ENCODE measurements at places on chromosomes 11 and 22.
A peak's percentile ranks its signal among the peaks of the same experiment; 100 is the strongest.

DNA sequence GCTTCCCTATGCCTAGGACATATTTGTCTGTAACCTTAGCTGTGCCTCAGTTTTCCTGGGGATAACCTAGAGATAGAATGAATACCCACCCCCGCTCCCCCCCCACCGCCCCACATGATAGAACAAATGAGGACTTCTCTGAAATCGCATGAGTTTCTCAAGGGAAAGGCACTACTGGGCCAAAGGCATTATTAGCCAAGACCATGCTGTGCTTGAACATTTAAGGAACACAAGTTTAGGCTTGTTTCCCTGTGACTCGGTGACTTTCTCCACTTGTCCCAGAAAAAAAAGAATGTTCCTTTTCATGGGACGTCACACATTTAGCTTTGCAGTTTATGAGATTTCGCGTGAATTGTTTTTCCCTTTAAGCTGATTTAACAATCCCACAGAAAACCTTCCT, 51.4 kb upstream of the CRTAM start:
- no peak for DNase-seq

- DNase-seq, result no peak
Observed at GRCh38 chr22:21591695-21592094, 24.2 kb downstream of the UBE2L3 start.

- DNase-seq, result no peak
Observed at GRCh38 chr11:35477901-35478300, 47.5 kb downstream of the PAMR1 start.

GRCh38 chr11:62851807-62852522, 12.6 kb upstream of the WDR74 start:
- DNase-seq, result no peak

- no peak for DNase-seq
Observed at GRCh38 chr11:111305162-111305802, 6.9 kb downstream of the POU2AF3 start.

DNA sequence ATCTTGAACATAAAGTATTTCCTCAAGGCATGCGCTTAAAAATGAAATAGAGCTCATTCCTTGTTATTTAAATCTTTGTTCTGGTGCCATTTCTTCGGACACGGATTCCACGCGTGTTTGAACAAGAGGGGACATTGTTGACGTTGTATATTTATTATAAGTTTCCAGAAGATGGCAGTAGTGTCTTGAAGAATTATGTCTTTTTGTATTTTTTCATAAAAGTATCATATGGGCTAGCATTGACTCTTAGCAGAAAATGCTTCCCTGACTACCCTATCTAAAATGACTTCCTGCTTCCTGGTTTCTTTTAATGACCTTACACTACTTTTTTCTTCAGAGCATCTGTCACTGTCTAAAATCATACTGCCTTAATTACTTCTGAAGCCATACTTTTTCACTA, 20.4 kb downstream of the BIRC2 start:
- DNase-seq, result peak; percentile 46

DNA sequence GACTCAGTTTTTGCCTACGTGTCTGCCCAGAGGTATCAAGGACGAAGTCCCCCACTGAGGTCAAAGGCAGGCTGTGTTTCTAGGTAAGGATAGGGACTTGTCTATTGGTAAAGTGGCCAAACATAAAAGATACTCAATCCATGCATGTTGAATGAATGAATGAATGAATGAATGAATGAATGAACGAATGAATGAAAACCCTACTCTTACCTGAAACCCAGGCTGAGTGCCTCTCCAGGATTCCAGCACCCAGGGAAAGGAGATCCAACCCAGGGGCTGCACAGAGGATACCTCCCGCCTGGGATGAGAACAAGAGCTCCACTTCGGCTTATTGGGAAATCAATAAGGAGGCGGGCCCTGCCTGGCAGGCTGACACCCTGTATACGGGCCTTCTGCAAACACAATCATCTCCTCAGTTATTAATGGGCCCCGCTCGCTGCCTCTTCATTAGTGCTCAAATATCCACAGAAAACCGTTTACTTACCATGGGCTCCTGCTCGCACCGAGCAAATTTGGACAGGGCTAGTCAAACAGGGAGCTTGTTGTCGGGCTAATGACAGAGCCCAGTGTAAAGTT, 177.4 kb downstream of the BUD13 start:
- no peak for DNase-seq

DNA sequence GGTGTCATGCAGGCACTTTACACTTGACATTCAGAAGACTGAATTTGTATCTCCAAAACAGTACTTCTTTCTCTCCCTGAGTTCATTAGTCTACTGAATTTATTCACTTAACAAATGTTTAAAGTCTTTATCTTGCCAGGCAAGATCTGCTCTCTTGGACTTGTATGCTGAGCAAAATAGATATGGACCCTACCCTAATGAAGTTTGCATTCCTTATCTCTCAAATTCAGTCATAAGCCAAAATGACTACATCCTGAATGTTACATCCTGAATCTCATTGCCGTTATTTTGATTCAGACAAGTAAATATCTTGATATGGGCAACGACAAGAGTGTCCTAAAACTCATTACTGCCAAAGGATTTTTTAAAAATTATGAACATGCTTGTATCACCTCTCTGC, 29.7 kb downstream of the FAR1 start:
- no peak for DNase-seq

DNA sequence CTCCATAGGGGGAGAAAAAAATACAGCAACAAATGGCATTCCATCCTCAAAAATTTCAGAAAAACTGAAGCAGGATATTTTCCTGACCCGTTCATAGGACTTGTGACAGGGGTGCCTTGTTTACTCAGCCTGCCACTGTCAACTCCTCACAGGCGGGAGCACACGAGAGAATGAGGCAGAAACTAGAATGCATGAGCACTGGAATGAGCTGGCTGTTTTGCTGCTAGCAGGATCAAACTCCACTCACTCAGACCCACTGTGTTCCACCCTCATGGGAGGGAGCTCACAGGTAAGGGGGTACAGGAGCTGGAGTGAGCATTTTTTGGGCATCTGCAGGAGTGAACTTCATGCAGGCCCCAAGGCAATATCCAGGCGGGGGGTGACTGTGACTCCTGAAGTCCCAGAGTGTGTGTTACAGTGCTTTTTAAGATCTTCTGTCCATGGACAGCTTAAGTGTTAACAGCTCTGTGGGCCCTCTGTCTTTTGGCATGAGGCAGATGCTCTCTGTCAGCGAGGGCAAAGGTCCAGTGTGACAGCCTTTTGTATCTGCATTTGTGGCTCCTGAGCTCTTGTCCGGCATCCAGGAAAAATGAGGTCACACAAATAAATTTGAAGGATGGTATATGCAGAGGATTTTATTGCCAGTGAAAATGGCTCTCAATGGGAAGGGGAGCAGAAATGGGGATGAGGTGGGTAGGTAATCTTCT, 905.7 kb upstream of the TENM4 start:
- DNase-seq, result no peak

DNA sequence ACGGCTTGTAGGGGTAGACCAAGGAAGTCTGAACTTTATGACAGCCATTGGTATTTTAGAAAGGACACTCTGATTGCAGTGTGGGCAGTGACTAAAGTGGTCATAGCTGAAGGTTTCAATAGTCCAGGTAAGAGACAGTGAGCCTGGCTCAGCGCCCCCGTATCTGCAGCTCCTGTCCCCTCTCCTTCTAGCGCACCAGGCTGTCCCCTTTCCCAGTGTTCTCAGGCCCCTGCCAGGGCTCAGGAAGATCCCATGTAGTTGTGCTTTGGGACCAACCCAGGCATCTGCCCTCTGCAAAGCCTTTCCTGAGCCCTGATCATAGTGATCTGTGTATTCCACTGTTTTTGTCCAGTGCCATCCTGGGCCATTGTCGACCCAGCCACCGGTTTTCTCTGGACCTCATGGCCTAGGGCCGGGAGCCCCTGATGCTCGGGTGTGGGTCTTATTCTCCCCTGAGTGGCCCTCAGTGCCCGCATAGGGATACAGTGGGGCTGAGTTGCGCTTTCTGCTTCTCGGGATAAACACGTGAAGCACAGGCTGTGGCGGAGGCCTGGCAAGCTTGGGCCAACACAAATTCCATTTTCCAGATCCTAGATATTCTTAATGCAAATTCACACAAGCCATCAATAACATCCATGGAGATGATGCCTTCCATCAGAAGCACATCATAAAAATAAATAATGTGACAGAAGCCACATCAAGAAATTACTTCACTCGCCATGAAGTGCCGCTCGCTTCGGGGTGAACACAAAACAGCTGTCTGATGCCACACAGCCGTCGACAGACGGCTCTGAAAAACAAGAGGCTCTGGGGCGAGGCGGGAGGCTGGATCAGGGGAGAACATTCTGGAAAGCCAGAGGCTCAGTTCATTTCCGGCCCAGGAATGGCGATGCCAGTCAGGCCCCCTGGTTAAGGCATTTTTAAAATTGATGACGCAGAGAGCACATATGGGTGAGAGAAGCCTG, 805.0 kb downstream of the TBC1D22A start:
- no peak for DNase-seq

- DNase-seq, result no peak
Observed at GRCh38 chr11:45209891-45210699, 63.7 kb downstream of the PRDM11 start.

- DNase-seq, result no peak
Observed at GRCh38 chr11:119145551-119145950, 3.3 kb upstream of the ABCG4 start.

DNA sequence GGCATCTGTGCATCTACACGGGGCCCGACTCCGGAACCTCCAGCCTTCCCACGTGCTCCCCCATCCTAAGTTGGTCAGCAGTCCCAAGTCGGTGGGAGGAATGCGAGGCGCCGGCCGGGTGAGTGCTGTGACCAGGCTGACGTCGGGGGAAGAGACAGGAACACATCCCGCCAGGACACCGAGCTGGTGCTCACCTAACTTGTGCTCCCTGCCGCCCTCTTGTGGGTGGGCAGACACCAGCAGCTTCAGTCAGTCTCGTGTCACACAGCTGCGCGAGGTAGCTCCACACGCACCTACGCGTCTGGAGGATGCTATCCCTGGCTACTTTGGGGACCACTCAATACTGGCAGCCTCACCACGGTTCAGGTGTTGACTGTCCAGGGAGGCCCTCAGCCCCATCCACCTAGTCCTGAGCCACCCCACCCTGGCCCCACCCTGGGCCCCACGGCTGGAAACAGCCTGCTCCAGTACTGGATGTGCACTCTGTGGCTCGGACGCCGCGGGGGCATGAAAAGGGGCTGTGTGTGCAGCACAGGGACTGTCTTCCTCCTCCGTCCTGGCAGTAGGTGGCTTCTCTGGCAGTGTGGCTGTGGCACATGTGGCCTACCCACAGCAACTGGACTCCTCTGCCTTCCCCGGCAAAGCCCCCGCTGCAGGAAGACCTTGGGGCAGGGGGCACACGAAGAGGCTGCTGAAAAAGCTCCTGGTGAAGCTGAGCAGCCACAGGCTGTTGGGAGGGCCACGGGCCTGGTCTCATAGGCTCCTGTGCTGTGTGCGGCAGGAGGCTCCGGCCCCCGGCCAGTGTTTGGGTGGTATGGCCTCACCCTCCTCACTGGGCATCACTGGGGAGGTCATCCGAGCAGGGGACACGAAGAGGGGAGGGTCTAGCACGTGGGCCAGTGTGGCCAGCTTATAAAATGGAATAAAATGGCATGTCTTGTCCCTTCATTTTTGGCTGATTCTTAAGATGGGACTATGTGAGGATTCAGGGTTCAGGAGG, 11.2 kb upstream of the BID start:
- peak; percentile 59 for DNase-seq

- DNase-seq, result no peak
Observed at GRCh38 chr22:26481112-26481693, 2.4 kb downstream of the HPS4 start.

DNA sequence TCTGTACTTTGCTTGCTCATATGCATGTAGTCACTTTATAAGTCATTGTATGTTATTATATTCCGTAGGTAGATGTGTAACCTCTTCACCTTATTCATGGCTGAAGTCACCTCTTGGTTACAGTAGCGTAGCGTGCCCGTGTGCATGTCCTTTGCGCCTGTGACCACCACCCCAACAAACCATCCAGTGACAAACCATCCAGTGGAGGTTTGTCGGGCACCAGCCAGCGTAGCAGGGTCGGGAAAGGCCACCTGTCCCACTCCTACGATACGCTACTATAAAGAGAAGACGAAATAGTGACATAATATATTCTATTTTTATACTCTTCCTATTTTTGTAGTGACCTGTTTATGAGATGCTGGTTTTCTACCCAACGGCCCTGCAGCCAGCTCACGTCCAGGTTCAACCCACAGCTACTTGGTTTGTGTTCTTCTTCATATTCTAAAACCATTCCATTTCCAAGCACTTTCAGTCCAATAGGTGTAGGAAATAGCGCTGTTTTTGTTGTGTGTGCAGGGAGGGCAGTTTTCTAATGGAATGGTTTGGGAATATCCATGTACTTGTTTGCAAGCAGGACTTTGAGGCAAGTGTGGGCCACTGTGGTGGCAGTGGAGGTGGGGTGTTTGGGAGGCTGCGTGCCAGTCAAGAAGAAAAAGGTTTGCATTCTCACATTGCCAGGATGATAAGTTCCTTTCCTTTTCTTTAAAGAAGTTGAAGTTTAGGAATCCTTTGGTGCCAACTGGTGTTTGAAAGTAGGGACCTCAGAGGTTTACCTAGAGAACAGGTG, 11.1 kb downstream of the CCND1 start:
- no peak for DNase-seq

GRCh38 chr11:60767388-60767811, 10.7 kb downstream of the MS4A15 start:
- no peak for DNase-seq

- no peak for DNase-seq
Observed at GRCh38 chr11:104319396-104319795, 155.4 kb upstream of the PDGFD start.

DNA sequence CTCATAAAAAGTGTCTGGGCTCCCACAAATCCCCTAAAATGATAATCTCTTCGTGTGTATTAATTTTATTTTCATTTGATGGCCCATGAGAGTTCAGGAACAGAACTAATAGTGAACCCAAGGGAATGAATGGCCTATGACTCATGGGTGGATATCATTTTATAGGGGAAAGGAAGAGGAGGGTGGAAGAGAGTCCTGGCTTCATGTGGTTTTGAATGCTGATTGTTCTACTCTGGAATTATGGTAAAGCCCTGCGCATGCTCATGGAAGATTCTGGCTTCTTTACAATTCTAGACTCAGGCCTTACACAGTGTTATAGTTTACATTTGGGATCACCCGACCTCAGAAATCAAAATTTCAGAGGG, 35.2 kb downstream of the MAML2 start:
- DNase-seq, result no peak

GRCh38 chr11:120236169-120237107, 3.5 kb upstream of the POU2F3 start:
- no peak for DNase-seq

DNA sequence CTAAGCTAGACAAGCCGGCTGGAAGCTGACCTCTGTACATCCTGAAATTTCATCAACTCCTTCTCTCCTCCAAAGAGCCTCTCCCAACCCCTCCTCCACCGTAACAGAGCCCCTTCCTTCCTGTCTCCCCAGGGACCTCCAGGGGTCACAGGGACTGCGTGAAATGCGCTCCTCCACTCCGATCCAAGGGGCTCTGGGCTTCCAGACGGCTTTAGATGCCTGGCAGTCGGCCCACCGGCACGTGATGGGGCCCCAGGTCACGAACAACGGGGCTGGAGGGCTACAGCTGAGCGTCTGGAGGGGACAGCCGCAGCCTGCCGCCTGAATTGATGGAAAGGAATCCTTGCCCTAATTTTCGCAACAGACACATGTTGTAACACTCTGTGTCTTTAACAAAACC, 264.1 kb downstream of the MN1 start:
- DNase-seq, result no peak

- peak; percentile 28 for DNase-seq
Observed at GRCh38 chr22:46593211-46593681, 26.9 kb upstream of the GRAMD4 start.

- no peak for DNase-seq
Observed at GRCh38 chr11:129324533-129325175, 51.0 kb upstream of the BARX2 start.

Data from CD4-positive, alpha-beta T cell treated with Interleukin-4 for 4 hours (primary cell).